ENCODE measurements at places on chromosomes 13 and 19.
A peak's percentile ranks its signal among the peaks of the same experiment; 100 is the strongest.

DNA sequence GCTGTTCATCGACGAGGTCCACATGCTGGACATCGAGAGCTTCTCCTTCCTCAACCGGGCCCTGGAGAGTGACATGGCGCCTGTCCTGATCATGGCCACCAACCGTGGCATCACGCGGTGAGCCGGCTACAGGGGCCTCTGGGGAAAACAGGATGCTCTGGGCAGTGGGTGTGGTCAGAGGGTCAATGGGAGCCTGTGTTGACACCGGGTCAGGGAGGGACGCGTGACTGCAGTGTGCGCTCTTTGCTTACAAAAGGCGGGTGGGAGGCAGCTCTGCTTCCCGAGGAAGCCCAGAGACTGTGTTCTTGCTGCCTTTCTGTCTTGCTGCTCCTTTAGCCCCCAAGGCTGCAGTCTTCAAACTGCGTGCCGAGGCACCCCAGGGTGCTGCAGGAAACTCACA is 5.7 kb downstream of the LHB start:
- DNase-seq, result no peak

- DNase-seq, result no peak
Observed at GRCh38 chr13:27855381-27855780, 63.1 kb downstream of the GSX1 start.

GRCh38 chr13:91557328-91558090 is 159.1 kb downstream of the GPC5 start:
- no peak for DNase-seq

GRCh38 chr13:84191139-84191538 is 308.9 kb upstream of the SLITRK1 start:
- no peak for DNase-seq

- peak; percentile 57 for DNase-seq
Observed at GRCh38 chr13:43879755-43880181, at the start of gene LACC1. TSS of gene LACC1 (plus strand) at chr13:43879904. CDS start at chr13:43880986, 1,082 bp downstream.

DNA sequence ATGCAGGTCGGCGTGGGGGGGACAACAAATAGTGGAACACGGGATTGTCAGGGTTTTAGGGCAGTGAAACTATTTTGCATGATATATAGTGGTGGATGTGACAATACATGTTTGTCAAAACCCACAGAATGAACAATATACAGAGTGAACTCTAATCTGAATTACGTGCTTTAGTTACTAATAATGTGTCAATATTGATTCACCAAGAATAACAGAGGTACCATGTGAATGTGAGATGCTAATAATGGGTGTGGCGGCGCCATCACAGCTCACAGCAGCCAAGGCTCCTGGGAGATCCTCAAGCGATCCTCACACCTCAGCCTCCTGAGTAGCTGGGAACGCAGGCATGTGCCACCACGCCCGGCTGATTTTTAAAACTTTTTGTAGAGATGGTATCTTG is 12.9 kb downstream of the ELAVL1 start:
- no peak for DNase-seq

GRCh38 chr19:3289971-3290569 is 65.6 kb downstream of the CELF5 start:
- DNase-seq, result no peak

DNA sequence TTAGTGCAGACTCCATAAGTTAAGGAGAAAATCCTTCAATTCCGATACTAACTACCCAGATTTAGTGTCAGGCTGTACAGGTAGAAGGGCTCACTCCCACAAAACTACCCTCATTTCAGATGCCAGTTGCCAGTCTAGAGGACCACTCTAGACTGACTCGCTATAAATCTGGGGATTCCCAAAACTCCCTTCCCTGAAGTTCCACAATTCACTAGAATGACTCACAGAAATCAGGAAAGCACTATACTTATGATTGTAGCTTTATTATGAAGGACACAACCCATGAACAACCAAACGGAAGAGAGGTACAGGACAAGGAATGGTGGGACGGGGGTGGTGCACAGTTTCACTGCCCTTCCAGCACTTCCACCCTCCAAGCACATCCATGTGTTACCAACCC is 321.2 kb downstream of the DIAPH3 start:
- DNase-seq, result no peak

GRCh38 chr13:99484473-99484872 is 16.8 kb upstream of the TM9SF2 start:
- no peak for DNase-seq

DNA sequence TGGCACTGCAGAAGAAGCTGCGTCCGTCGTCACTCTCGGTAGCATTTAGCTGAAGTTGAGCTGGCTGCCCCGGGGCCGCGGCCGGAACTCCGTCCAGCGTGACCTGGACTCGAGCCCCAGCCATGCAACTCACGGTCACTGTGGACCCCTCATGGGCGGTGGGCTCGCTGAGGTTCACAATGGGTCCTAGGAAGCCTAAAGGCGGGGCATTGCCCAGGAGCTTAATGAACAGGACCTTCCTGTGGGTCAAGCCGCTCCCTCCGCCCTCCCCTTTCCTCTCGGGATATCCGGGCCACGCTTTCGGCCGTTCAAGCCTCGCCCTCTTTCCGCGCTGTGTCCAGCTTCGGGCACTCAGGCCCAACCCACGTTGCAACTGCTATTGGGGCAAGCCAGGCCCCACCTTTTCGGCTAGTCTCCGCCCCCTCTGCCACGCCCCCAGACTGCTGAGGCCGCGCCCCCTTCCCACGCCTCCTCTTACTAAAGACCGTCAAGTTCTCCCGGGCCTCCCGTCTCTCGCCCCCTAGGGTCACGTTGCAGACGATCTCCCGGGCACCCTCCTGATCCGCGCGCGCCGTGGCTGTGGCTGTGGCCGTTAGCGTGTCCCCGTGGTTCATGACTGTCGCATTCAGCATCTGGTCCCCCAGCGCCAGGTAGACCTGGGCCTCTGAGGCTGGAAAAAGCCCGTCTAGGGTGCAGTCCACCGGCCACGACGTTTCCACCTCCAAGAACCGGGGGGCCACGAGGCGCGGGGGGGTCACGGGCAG is 1.4 kb upstream of the RAVER1 start:
- DNase-seq, result peak; percentile 54

GRCh38 chr13:59478908-59479307 is 684.8 kb downstream of the DIAPH3 start:
- DNase-seq, result no peak

DNA sequence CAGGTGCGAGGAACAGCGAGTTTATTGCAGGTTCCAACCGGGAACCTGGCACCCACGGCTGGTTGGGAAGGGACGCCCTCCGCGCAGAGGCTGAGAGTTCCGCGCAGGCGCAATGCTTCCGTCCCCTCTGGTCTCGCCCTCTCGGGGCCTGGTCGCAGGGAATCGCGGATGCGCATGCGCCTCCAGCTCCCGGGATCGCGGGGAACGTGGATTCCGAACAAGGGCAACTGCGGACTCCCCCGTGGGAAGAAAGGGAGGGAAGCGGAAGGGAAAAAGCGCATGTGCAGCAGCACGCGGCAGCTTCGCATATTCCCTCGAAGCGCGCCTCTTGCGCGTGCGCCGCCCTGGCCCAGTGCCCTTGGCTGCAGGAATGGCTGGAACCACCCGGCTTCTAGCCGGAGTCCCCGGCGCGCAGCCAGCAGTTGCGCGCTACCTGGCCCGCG is 1.1 kb downstream of the TSSK6 start:
- DNase-seq, result no peak

GRCh38 chr19:12726988-12727316 is 3.2 kb upstream of the TNPO2 start:
- no peak for DNase-seq

DNA sequence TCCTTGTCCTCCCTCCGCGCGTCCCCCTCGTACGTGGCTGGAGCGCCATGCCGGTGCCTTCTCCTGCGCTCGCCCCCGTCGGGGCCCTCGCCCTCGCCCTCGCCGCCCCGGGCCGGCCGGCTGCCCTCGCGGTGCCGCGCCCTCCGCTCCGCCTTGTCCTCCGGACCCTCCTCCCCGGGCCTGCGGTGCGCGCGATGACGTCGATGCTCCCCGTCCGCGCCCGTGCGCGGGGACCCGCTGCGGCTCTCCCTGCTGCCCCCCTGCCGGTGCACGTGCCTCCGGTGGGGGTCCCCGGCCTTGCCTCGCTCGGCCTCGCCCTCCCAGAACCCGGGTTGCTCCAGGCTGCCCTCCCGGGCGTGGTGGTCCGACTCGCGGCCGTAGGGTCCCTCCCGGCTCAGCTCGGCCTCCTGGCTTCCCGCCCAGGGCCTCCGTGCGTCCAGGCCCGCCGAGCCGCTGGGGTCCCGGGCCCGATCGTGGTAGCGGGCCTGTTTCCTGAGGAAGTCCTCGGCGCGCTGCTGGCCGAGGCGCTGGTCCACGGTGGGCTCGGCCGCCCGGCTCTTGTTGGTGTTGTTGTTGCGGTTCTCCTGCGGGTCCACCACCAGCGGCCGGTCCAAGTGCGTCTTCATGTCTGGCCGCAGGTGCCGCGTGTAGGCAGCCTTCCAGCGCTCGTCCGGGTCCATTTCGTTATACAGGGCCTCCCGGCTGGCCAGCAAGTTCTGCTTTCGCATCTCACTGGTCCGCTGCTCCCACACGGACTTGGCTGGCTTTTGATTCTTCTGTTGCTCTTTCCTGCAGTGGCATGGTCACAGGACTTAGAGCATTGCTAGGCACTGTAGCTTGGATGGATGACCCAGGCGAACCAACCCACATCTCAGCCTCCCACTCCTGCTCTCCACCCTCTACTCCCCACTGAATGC is 148.6 kb downstream of the IER2 start:
- DNase-seq, result no peak

- no peak for DNase-seq
Observed at GRCh38 chr19:56174086-56174485, 1.7 kb upstream of the GALP start.

GRCh38 chr19:31528261-31528660 is 179.0 kb upstream of the TSHZ3 start:
- no peak for DNase-seq

DNA sequence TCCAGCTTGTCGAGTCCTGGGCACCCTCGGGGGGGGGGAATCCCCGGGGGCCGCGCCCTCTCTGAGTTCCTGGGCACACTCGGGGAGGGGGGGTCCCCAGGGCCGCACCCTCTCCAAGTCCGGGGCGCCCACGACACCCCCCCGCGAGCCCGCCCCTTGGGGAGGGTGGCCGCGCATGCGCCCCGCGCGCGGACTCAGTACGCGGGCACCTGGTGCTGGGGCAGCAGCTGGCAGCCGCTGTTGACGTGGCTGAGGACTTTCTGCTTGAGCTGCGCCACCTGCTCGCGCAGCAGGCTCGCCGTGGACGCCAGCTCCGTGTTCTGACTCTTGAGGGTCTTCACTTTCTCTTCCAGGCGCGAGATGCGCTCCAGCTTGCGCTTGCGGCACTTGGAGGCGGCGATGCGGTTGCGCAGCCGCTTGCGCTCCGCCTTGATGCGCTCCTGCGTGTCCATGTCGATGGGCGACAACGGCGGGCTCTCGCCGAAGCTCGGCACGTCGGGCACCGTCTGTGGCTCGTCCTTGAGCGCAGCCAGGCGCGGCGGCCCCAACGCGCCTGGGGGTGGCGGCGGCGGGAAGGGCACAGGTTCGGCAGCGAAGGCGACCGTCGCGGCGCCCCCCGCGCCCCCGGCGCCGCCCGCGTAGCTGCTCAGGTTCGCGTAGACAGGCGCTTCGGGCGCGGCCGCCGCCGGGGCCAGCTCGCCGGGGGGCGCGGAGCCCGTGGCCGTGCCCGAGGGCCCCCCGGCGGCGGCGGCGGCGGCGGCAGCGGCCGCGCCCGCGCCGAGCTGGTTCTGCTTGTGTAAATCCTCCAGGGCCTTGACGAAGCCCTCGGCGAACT is 958 bp downstream of the JUND start:
- DNase-seq, result peak; percentile 80

GRCh38 chr13:113863524-113864272 is at the start of gene GAS6:
TSS of gene GAS6 (minus strand) at chr13:113864076. CDS start at chr13:113863920, 156 bp downstream.
- peak; percentile 46 for DNase-seq

GRCh38 chr13:42812316-42812715 is 30.9 kb downstream of the FAM216B start:
- DNase-seq, result no peak

- DNase-seq, result no peak
Observed at GRCh38 chr19:30543243-30543945, 171.2 kb downstream of the ZNF536 start.

GRCh38 chr19:13817018-13817614 is 21.9 kb downstream of the ZSWIM4 start:
- DNase-seq, result no peak

DNA sequence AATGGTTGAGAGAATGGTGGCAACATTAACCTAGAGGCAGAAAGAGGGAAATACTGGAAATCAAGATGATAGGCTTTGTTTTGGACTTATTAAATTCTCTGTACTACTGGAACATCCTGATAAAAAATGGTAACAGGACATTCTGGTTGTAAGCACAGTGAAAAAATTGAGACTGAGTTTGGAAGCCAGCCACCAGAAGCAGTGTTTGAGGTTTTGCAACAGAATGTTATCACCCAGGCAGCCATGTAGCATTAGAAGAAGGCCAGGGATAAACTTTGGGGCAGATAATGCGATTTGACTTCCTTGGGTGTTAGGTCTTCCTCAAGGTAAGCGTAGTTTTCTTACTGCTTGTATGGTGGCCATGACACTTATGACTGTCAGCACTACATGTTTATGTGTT is 307.4 kb downstream of the ATP8A2 start:
- no peak for DNase-seq

GRCh38 chr19:29302002-29302928 is 89.3 kb upstream of the UQCRFS1 start:
- DNase-seq, result no peak

GRCh38 chr19:41564515-41565378 is 11.2 kb upstream of the CEACAM21 start:
- DNase-seq, result peak; percentile 38

- DNase-seq, result peak; percentile 56
Observed at GRCh38 chr19:56477429-56478338, 539 bp upstream of the ZNF667 start.

DNA sequence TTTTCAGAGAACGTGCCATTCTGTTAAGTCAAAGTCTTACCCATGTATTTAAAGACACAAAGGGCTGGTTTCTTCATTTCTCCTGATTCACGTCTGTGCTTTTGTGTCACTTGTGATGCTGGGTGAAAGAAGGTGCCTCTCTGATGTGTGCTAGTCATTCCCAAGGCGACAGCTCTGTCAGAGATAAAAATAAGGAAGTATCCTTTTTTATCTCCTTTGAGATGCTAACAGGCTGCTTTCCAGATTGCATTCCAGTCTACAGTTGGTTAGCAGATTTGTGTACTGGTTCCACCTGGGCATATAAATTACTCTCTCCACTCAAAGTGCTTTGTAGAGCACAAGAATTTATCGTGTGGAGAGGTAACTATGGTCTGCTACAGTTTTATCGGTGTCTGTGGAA is 33.5 kb upstream of the DCT start:
- DNase-seq, result no peak

Data from activated naive CD4-positive, alpha-beta T cell treated with anti-CD3 and anti-CD28 coated beads, Interleukin-2, amount 10 ng/mL, durations not matched to agents 7 days and 5 days (primary cell).